ENCODE measurements at places on chromosomes 7 and 10.

DNA sequence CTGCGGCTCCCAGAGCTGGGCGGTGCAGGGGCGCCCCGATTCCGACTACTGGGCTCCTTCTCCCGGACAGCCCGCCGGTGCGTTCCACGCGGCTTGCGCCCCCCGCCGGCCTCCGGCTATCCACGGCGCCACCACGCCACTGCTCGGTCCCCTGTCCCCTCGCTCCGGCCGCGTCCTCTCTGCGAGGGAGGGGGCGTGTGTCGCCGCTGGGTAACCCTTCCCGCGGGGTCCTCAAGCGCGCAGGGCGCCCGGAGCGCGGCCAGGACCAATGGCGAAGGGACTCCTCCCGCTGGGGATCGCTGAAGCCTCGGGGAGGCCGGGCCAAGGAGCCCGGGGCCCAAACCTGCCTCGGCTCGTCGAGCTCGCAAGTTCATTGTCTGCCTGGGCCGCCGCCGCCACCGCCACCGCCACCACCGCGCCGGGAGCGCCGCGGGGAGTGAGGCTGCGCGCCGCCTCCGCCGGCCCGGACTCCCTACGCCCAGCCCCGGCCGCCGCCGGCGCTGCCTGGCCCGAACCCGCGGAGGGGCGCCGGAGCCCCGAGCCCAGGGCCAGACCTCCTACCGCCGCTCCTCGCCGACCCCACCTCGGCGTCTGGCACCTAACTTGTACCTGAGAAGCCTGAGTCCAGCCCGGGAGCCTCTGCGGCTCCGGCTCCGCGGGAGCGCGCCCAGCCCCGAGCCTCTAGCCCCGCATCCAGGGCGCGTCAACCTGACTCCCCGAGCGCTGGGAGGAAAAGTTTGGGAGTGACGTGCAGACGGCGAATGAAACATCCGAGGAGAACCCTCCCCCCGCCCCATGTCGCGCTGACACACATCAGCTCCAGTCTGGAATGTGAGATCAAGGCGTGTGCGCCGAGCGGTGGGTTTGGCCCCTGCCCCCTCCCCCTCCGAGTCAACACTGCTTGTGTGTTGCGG, at the start of gene CHST15:
CHST15 (minus strand) TSS at position 739 of the 914 bp plus-strand sequence. CDS start 47,386 bp downstream, outside the sequence.
- DNase-seq, result no peak

DNA sequence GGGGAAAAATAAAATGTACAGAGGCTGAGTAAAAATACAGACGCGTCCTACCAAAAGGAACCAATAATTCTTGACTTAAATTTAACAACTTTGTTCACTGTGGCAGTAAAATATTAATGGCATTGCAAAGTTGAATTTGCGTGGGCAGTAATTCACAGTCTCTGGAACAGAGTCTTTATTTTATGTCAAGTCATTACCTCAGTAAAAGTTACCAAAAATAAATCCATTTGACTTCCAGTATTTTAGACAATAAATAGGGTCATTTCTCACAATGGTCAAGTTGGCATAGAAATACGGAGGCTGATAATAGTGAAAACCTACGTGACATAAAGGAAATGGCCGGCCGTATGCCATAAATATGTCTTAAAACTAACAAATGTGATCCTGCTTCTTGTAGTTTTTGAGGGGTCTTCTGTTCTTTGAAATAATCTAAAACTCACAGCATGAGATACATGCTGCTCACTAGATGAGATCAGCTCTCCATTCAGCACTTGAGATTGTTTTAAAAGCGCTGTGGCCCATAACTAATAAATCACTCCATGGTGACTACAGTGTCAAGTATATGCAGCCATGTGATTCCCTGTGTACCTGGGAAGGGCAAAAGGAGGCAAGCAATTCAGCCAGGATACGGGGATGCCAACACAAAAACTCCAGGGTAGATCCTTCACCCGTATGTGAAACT, 75.3 kb downstream of the DOCK4 start:
- DNase-seq, result no peak

DNA sequence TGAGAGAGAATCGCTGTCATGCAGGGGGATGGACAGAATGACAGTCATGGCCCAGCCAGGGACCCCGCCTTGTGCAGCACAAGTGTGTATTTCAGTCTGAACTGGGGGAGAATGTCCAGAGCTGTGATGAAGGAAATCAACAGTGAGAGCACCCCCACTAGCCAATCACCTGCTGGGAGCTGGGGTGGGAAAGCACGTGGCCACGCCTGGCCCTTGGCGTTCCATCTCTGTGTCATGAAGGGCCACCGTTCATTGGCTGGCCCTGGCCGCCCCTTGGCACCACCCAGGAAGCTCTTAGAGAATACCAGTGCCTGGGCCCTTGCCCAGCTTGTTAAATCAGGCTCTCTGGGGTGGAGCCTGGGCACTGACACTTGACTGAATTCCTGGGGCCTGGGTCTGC, 22.8 kb downstream of the GRID1 start:
- DNase-seq, result no peak

DNA sequence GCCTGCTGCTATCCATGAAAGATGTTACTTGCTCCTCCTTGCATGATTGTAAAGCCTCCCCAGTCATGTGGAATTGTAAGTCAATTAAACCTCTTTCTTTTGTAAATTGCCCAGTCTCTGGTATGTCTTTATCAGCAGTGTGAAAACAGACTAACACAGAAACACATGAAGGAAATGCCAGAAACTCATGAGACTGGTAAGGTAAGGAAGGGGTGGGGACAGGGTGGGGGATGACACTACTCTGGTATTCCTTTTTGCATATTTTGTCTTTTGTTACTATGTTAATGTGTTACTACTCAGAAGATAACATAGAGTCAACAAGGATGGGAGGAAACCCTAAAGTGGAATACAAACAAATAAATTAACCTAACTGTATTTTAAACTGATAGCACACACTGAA, 69.8 kb upstream of the DRGX start:
- no peak for DNase-seq

DNA sequence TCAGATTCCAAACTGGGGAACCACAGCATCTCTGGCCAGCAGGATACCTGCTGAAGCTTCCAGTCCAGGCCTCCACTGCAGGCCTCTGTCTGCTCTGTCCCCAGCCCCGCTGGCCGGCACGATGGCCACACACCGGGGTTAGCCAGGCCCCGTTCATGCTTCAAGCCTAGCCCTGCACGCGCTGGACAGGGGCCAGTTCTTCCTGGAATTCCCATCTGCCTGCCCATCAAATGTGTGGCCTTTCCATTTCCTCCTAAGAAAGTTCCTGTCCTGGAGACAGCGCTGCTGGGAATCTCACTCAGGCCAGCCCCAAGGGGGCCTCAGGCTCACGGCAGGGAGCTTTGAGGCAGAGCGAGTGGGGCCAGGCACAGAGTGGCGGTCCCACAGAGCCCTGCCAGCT, 18.0 kb downstream of the SH2B2 start:
- no peak for DNase-seq

- DNase-seq, result no peak
These were observed 37.7 kb upstream of the FAM3C start for GRCh38 chr7:121433775-121434174.

DNA sequence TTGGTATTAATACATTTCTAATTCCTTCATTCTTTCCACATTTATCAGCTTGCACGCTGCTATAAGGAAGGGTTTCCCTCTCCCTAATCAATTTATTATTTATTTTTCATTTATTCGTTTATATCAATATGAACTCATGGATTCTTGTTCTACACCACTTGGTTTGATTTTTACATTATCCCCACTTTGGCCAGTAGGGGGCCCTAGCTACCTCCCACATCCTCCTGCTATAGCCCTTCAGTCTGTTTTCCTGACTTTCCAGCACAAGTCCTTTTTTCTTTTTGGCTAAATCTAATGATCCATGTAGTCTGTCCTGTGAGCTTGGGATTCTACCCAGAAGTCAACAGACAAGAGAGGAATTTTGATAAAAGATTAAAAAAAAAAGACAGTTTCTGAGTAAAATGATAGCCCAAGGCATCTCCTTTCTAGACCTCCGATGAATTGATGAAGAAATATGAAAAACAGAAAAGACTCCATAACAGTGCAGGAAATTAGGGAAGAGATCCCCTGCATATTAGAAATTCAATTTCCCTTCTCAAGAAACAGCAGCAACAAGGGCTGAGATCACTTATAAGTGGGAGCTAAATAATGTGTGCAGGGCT, 47.7 kb downstream of the LYZL2 start:
- DNase-seq, result peak; percentile 14

DNA sequence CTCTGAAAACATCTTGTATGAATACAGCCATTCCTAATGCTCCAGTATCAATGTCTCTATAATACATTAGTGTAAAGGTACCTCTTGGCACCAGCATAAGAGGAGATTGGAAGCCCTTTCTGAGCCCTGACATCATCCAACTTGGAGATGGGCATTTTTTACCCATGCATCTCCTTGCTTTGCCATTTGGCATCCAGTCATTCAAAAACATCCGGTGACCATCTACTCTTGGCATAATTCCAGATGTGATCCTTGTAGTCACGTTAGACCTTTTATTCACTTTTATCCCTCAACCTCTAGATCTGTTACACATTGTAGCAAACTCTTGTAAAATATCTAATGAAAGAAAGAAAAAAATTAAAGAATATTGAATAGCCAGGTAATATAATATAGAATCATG, 17.9 kb upstream of the SGMS1 start:
- DNase-seq, result no peak

DNA sequence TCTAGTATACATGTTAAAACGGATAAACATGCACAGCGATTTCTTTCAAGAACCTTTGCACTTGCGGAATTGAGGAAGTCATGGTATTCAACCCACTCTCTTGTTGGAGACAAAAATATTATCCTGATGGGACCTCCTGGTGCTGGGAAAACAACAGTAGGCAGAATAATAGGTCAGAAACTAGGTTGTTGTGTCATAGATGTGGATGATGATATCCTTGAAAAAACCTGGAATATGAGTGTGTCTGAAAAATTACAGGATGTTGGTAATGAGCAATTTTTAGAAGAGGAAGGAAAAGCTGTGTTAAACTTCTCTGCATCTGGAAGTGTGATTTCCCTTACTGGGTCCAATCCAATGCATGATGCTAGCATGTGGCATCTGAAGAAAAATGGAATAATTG, 6.9 kb downstream of the THNSL1 start:
- DNase-seq, result no peak

- no peak for DNase-seq
These were observed 56.9 kb downstream of the HIBADH start for GRCh38 chr7:27605689-27606269.

DNA sequence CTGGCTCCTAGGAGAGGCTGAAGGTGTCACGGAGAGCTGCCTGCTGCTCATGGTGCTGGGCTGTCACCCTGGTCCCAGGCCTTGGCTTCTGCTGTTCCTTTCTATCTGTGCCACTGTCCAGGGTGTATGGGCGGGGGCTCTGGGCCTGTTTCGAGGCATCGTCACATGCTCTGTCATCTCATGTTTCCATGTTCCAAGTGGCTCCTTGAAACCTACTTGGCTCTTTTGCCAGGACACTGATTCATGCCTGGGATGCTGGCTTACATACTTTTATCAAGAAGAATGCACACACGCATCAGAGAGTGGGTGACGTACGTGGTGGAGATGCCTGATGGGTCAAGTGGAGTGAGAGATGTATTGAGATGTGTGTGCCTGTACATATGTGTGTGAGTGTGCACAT, 50.9 kb downstream of the ADCY1 start:
- no peak for DNase-seq

DNA sequence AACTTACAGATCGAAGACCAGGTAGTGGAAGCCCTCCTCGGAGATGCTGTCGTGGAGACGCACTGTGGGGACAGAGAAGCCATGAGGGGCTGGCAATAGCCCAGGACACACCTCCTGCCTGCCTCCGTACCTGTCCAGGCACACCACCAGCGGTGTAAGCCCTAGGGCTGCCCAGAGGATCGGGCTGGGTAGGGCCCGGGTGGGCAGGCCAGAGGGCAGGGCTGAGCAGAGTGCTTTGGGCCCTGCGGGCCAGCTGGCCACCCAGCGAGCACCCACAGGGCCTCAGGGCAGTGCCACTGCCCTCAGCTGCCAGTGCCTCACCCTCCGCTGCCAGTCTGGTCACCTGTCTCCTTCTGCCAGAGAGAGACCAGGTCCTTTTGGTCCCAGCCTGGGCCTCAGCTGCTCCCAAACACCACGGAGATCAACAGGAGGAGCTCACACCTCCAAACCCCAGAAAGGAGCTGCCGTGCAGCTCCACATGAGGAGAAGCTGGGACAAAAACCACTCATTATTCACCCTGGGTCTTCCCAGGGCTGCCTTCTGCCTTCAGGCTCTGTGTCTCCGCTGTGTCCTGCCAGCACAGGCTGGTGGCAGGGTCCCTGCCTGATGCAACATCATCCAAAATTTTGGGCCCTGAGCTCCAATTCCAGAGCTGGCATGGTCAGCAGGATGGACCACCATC, 58.2 kb downstream of the YKT6 start:
- no peak for DNase-seq

DNA sequence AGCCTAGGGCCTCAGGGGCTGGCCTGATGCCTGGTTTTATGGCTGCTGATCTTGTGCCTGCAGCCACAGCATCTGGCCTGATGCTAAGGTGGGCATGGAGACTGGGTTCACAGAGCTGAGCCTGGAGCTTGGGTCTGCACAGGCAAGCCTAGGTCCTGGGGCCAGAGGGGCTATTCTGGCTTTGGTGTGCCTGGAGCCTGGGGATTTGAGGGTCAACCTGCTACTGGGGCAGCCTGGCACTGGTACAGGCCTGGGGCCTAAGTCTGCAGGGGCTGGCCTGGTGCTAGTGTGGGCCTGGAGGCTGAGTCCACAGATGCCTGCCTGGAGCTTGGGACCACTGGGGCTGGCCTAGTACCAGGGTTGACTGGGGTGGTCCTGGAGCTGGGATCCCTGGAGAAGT, 481.8 kb upstream of the GHITM start:
- no peak for DNase-seq

- DNase-seq, result no peak
These were observed 123.0 kb downstream of the SH2D4B start for GRCh38 chr10:80660736-80661135.

DNA sequence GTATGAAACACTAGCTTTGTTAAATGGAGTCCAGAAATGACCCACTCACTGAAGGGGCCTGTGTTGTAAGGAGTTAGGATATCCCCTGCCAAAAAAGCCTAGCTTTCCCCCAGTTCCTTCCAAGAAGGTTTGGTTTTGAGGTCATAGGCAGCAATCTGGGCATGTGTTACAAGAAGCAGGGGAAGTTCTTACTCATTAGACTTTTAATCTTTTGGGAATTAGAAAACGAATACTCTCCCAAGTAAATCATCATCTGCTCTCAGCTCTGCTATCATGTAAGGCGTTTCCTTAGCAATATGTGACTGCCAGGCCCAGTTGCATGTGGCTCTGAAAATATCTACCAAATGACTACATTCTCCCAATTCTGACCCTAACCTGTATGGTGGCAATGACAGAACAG, 3.7 kb downstream of the NOD1 start:
- DNase-seq, result peak; percentile 74

- no peak for DNase-seq
These were observed 97.2 kb downstream of the SLC25A13 start for GRCh38 chr7:96224685-96225084.

DNA sequence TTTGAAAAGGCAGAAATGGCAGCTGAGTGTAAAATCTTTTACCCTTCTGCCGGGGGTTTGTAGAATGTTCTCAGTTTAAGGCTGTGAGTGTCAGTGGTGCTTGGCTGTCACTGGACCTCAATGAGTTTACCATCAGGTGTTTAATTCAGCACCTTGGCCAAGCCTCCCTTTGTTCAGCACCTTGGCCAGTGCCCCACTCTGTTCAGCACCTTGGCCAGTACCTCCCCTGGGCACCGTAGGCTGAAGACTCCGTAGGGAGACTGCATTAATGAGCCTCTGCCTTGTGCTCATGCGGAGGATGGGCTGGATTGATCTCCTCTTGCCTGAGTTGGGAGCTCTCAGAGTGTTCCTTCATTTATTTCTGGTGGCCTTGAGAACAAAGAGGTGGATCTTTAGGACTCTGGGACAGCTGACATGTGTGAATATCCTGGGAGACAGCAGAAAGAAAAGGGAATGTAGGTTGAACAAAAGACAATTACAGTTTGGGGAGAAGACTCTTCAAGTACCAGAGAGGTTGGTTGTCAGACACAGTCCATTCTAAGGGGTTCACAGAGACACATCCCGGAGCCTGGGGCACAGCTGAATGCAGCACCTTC, 1.6 kb downstream of the FAM24A start:
- DNase-seq, result peak; percentile 12

Measured in GM04504 (cell line).